ENCODE measurements at places on chromosomes 5 and 9. TPM values are rescaled to one million over a fixed set of nuclear protein-coding genes. Genes with fewer than 3 reads are reported as not detected.

The RPS14 gene
- 2,510 TPM for total RNA-seq

The LEAP2 gene
- total RNA-seq: 0.29 TPM

The CD14 gene
- total RNA-seq: 0.96 TPM

The ZNF366 gene
- not detected for total RNA-seq

The CTXN3 gene
- not detected for total RNA-seq

The ANKRD18A gene
- total RNA-seq: not detected

The DMGDH gene
- total RNA-seq: not detected

The TMEM252 gene
- not detected for total RNA-seq

The GPR151 gene
- total RNA-seq: not detected

The GAS1 gene
- total RNA-seq: 0.60 TPM

The PCA3 gene
- total RNA-seq: not detected

The HTR1A gene
- not detected for total RNA-seq

The DRD1 gene
- not detected for total RNA-seq

The PRSS3 gene
- 7.1 TPM for total RNA-seq

The PALM2AKAP2 gene
- 31.7 TPM for total RNA-seq

The EIF4E1B gene
- total RNA-seq: not detected

The NMUR2 gene
- not detected for total RNA-seq

The PCDHGB7 gene
- total RNA-seq: 0.48 TPM

The ELAVL2 gene
- total RNA-seq: 1.1 TPM

The PTBP3 gene
- total RNA-seq: 21.4 TPM

The GZMA gene
- not detected for total RNA-seq

The RANBP3L gene
- 2.6 TPM for total RNA-seq

The OCLN gene
- 0.59 TPM for total RNA-seq

The PTAR1 gene
- 58.0 TPM for total RNA-seq

The PIP5K1B gene
- total RNA-seq: not detected

Measured in RPMI7951 (cell line).